HT-29 (cell line): ENCODE measurements at places on chromosomes 2 and 18. TPM values are rescaled to one million over a fixed set of nuclear protein-coding genes. Genes with fewer than 3 reads are reported as not detected.
A peak's percentile ranks its signal among the peaks of the same experiment; 100 is the strongest.

DNA sequence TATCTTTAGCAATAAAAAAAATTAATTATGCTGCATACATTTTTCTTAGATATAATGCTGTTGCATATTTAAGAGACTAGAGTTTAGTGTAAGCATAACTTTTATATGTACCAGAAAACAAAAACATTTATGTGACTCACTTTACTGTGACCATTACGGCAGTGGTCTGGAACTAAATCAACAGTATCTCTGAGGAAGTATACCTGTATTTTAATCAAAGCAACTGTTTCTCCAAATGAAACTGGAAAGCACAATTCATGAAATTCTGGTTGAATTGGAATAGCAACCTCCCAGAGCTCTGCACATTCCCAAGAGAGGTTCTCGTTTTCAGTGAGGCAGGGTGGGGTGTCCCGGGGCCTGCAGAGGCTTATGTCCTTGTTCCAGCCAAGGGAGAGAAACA, 112.2 kb upstream of the TACR1 start:
- no peak for DNase-seq

DNA sequence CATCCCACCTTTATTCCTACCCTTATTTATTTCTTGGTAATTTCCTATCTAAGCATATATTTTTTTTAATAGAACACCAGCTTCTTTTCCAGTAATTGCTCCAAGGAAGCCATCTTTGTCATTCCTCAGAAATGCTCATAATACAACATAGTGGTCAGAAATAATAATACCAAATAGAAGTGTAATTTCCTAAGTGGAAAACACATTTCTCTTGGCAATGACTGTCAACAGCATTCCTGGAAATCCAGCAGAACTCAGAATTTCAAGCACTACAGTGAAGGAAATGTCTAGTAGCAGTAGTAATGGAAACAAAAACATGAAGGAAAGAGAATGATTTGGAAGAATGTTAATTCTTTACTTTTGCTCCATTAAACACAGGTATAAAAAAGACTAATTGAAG, 56.6 kb downstream of the GDF7 start:
- no peak for DNase-seq

GRCh38 chr2:197994751-197995150, 190.4 kb downstream of the PLCL1 start:
- no peak for DNase-seq

GRCh38 chr2:165720511-165720910, 73.5 kb downstream of the GALNT3 start:
- DNase-seq = no peak

- no peak for DNase-seq
These were observed 12.6 kb downstream of the MYL1 start for GRCh38 chr2:210302326-210302725.

GRCh38 chr2:8680822-8681760, 765 bp upstream of the ID2 start:
- DNase-seq = peak; percentile 61

Gene GTF2A1L
- total RNA-seq = not detected in 2 replicates

Gene TUBA3D
- total RNA-seq = not detected in 2 replicates

DNA sequence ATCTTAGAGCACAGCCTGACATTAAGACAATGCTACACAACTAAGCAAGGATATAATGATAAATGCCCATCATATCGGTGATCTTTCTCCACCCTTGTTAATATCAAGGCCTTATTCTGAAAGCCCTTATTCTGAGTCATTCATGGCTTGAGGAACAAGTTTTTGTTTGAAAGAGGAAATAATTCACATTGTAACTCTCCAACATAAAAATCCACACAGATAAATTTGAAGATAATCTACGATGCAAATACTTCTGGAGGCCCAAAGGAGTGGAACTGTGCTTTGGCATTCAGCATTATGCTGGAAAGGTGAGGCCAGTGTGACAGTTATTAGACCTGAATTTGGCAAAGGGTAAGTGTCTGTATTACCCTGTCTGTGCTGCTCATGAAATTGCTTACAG, 227.4 kb downstream of the MYO3B start:
- DNase-seq = no peak
